ENCODE measurements at places on chromosomes 7 and 10.

GRCh38 chr7:93715234-93715633, 140.7 kb upstream of the CALCR start:
- DNase-seq: no peak

- DNase-seq: no peak
Measured at GRCh38 chr10:64503429-64503828, 982.2 kb downstream of the REEP3 start.

- no peak for DNase-seq
Measured at GRCh38 chr10:84825330-84825729, 496.9 kb downstream of the CCSER2 start.

DNA sequence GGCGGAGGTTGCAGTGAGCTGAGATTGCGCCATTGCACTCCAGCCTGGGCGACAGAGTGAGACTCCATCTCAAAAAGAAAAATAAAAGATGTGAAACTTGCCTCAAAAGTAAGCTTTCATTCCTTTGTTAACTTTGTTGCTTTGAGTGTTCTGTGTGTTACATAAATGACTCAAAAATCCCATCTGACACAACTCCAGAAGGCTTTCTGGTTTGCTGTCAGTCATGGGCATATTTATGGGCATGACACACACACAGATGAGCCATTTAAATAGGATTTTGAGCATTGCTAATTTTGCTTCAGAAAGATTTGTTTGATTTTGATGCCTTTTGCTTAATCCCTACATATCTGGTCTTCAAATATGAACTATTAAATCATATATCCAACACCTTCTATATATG, 82.6 kb downstream of the CACNB2 start:
- DNase-seq: no peak

GRCh38 chr10:93657757-93658156, 44.6 kb downstream of the FRA10AC1 start:
- no peak for DNase-seq

GRCh38 chr7:127896659-127897058, 134.6 kb downstream of the LRRC4 start:
- no peak for DNase-seq

- DNase-seq: no peak
Measured at GRCh38 chr7:14207138-14207537, 217.7 kb upstream of the ETV1 start.

DNA sequence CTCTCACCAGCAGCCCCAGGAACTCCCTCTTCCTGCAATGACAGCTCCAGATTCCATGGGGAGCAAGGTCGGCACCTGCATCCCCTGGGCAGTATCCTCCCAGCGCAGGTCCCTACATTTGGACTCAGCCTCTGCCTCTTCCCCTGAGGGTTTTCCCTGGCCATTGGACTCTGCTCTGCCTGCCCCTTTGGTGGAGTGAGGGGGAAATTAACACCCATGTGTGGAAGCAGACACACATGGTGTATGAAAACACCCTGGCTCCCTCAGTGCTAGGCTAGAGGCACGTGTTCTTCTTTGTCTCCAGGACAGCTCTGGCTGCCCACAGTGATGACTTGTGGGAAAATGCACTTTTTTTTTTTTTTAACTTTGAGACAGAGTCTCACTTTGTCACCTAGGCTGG, 8.4 kb downstream of the PRF1 start:
- DNase-seq: no peak

- no peak for DNase-seq
Measured at GRCh38 chr10:91552274-91553095, 80.4 kb downstream of the PPP1R3C start.

DNA sequence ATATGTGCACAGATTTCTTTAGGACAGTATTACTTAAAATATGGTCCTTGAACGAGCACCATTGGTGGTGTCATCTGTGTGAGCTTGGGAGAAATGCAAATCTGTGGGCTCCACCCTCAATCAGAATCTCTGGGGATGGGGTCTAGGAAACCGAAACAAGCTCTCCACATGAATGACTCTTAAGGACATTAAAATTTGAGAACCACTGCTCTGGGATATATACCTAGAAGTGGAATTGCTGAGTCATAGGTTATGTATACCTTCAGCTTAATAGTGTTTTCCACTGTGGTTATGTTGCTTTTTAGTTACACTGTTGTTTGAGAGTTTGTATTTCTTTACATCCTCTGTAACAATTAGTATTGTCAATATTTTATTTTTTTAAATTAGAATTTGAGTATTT, 24.0 kb downstream of the ZNRF2 start:
- no peak for DNase-seq

GRCh38 chr7:72317341-72317740, 94.8 kb downstream of the CALN1 start:
- DNase-seq: no peak

DNA sequence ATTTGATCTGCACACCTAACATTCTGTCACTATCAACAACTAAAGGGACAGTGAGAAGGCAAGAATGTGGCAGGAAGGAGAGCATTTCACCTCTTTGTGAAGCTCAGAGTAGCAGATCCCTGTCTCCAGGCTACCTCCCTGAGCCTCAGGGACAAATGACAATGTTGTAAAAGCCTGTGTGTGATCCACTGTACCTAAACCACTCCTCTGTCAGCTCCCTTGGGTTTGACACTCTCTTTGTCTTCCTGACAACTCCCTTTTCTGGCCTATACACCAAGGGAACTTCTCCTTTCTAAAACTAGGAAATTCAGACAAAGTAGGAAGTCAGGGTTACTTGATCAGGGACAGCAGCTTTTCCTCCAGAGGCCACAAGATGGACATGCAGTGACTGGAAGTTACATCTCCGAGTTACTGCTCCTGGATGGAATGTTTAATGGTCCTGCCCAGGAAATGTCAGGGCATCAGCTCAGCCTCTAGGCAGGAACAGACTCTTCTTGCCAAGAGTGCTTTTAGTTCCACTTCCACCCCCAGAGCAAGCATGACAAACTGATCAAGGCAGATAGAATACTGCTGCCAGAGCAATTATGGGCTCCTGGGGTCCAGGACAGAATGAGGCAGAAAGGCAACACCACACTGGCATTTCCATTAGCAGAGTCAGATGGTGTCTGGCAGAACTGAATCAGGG, 1014.5 kb upstream of the LRRTM3 start:
- DNase-seq: no peak

- no peak for DNase-seq
Measured at GRCh38 chr7:39360038-39360437, 206.2 kb upstream of the YAE1 start.

DNA sequence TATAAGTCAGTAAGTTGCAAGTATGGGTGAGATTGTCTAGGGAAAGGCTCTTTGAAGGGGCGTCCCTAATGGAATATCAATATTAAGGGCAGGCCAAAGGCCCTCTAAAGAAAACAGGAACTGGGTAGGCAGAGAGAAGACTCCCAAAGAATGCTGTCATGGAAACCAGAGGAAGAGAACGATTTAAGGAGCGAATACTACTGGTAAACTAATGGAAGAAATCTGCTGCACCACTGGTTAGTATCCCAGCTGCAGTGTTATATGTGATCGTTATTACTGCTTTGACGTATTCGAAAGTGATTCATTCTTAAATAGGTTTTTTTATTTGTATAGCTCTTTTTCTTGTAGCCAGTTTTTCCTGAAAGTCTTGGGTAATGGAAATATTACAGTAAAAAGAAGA, 1.3 kb downstream of the CASP2 start:
- no peak for DNase-seq

- DNase-seq: no peak
Measured at GRCh38 chr10:56728349-56728748, 367.3 kb upstream of the ZWINT start.

DNA sequence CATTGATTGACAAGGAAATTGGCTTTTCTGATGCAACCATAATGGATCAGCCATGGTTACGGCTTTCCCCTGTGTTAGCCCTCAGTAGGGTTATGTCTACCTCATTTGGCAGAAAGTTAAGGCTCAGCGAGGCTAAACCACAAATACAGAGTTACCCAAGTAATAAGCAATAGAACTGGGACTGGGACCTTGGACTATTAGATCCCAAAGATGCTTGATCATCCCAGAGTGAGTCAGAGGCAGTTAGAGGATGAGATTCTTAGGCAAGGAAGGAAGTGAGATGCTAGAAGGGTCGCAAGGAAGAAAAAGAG, 401.4 kb downstream of the TNS3 start:
- DNase-seq: no peak

GRCh38 chr7:50857804-50858489, 75.3 kb upstream of the GRB10 start:
- DNase-seq: no peak

DNA sequence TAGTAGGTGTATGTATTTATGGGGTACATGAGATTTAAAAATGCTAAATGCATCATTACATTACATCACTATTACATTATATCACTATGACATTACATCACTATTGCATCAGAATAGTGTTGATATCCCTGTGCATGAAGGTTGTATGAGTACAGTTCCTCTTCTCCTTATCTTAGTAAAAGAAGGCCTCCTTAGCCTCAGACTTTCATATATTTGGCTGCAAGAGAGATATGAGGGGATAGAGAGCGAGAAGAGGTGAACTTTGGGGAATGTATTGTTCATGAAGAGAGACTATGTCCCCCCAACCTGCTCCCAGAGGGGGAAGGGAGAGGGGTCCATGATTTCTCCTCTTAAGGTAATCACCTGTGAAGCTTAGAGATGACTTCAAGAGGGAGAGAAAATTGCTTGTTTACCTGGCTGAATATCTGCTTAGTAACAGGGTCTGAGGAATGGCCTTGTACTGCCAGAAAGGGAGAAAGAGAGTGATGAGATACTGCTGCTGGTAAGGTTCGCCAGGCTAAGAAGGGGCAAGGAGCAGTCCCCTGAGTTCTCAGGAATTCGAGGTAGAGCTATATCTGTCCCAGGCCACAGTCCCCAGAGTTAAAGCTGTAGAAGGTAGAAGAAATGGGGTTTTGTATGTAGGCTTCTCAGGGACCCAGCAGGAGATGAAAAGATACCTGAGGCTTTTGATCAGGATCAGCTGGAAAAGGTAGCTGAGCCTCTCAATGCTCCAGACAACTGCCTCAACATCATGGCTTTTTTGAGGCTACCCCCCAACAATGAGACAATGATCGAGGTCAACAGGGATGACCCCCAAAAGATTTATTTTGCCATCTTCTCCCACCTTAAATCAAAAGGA, 168.4 kb upstream of the WNT16 start:
- DNase-seq: no peak

GRCh38 chr10:63627396-63627795, 106.2 kb downstream of the REEP3 start:
- no peak for DNase-seq

- no peak for DNase-seq
Measured at GRCh38 chr7:24498439-24498838, 74.8 kb upstream of the PALS2 start.

- DNase-seq: no peak
Measured at GRCh38 chr10:119859420-119860258, 13.0 kb downstream of the MCMBP start.

DNA sequence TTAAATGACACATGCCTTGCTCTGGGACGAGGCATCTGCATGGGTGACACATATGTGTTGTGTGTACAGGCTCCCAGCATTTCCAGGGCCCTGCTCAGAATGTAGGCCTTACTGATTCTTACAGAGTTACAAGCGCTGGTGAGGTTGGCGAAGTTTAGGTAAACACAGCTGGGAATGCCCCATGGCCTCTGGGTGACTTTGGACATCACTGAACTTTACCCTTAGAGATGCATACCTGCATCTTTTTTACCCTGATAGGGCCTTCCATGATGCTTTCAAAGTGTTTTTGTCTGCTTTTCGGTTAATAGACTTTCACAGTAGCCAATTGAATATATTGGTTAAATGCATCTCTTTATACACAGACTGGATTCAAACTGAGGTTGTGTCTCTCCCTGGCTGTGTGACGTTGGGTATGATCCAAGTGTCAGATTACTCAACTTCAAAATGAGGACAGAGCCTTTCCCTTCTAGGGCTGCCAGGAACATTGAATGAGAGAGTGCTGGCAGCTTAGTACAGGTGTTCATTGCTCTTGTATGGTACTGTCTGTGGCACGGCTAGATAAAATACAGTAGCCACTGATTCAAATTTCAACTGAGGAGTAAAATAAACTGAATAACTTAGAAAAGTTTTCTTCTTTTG, 29.5 kb downstream of the EGFR start:
- DNase-seq: no peak

- no peak for DNase-seq
Measured at GRCh38 chr7:137890449-137890921, 43.7 kb upstream of the DGKI start.

DNA sequence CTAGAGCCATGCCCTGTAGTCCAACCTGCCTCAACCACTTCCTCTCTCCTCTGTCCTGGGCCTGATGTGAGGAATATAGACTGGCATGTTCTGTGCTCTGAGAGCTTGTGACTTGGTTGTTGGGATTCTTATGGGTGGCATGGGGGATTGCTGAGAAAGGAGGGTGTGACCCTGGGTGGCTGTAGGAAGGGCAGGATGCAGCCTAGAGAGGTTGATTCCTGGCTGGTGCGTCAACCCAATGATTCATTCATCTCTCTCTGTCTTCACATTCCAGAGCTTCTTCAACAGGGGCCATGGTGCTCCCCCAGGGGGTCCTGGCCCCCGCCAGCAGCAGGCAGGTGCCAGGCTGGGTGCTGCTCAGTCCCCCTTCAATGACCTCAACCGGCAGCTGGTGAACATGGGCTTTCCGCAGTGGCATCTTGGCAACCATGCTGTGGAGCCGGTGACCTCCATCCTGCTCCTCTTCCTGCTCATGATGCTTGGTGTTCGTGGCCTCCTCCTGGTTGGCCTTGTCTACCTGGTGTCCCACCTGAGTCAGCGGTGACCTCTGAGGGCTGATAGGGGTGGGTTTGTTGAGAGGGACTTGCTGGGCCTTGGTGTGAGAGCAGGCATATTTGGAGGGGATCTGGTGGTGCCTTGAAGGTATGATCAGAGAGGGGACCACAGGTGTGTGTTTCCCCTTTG, 2.6 kb downstream of the FAM241B start:
- no peak for DNase-seq

DNA sequence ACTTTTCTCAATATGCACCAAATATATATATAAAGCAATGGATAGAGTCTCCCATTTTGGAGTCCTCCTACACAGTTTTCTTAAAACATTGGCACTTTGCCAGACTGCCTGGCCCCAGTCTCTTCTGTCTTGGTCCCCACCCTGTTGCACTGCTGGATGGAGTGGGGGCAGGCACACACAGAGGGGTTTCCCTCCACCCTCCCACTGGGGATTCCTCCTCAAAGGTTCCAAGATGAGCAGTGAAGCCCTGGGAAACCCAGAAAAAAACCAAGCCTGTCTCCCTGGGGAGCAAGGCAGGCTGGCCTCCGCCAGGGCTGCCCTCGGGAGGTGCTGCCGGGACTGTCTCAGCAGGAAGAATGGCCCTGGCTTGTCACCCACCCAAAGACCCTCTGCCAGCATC, 68.0 kb downstream of the SH3PXD2A start:
- DNase-seq: no peak

- no peak for DNase-seq
Measured at GRCh38 chr10:115417585-115418265, 324.6 kb downstream of the ATRNL1 start.

GRCh38 chr10:128529225-128529624, 403.0 kb upstream of the MKI67 start:
- DNase-seq: no peak

Data from stimulated activated CD8-positive, alpha-beta memory T cell treated with anti-CD3 and anti-CD28 coated beads, Interleukin-7, amount 100 ng/mL, for 4 hours (primary cell).